ENCODE measurements at places on chromosomes 7 and 10. TPM values are rescaled to one million over a fixed set of nuclear protein-coding genes. Genes with fewer than 3 reads are reported as not detected.

Gene GIMAP4
- not detected for total RNA-seq

Gene PRKG1
- total RNA-seq: 76.2 TPM

Gene GFRA1
- total RNA-seq: 0.35 TPM

Gene CPN1
- total RNA-seq: not detected

Gene UTF1
- not detected for total RNA-seq

Gene TBX20
- total RNA-seq: 13.5 TPM

Gene RBP3
- total RNA-seq: under 0.01 TPM

Gene TMEM176A
- total RNA-seq: under 0.01 TPM

Gene ACBD5
- 16.3 TPM for total RNA-seq

Gene C10orf95
- total RNA-seq: not detected

Gene AS3MT
- total RNA-seq: 5.9 TPM

Gene HNRNPH3
- total RNA-seq: 30.0 TPM

Gene LOXL4
- 122 TPM for total RNA-seq

Gene PDSS1
- total RNA-seq: 4.7 TPM

Gene NUPR2
- not detected for total RNA-seq
